ENCODE measurements at places on chromosomes 13 and 19. TPM values are rescaled to one million over a fixed set of nuclear protein-coding genes. Genes with fewer than 3 reads are reported as not detected.

Gene ZNF426
- total RNA-seq: 15.8 TPM

DNA sequence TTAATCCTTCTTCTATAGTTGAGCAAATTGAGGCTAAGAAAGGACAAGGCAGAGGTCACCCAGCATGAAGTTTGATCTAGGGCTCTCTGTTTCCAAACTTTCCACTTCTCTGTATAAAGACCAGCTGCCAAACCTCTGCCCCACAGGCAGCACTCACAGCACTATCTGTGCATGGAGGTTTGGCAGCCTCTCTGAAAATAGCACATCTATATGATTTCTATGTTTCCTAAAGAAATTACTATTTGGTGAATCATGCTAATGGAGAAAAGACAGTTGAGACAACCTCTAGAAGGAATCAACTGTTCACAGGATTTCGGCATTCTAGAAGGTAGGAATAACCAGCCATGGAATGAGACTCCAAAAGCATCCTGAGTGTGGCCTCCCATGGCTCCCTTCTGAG lies 554.5 kb downstream of the IRS2 start:
- no peaks in the 10 kb centered on the region for H3K36me3 ChIP-seq
- DNase-seq: no peak
- no peaks in the 10 kb centered on the region for H3K27me3 ChIP-seq
- no peak overlapping the region for H3K27ac ChIP-seq

Gene TUBA3C
- not detected for total RNA-seq

- no peaks in the 10 kb centered on the region for H3K36me3 ChIP-seq
- H3K27me3 ChIP-seq: no peaks in the 10 kb centered on the region
- no peak overlapping the region for H3K4me3 ChIP-seq
- no peak overlapping the region for H3K27ac ChIP-seq
- no peaks in the 10 kb centered on the region for H3K4me1 ChIP-seq
These were observed 4.8 kb downstream of the TSKS start for GRCh38 chr19:49758292-49758691.

- no peak overlapping the region for H3K27ac ChIP-seq
- H3K4me1 ChIP-seq: no peaks in the 10 kb centered on the region
- H3K36me3 ChIP-seq: no peaks in the 10 kb centered on the region
- DNase-seq: no peak
- H3K4me3 ChIP-seq: no peak overlapping the region
- no peaks in the 10 kb centered on the region for H3K27me3 ChIP-seq
These were observed 12.7 kb upstream of the FREM2 start for GRCh38 chr13:38674208-38674607.

DNA sequence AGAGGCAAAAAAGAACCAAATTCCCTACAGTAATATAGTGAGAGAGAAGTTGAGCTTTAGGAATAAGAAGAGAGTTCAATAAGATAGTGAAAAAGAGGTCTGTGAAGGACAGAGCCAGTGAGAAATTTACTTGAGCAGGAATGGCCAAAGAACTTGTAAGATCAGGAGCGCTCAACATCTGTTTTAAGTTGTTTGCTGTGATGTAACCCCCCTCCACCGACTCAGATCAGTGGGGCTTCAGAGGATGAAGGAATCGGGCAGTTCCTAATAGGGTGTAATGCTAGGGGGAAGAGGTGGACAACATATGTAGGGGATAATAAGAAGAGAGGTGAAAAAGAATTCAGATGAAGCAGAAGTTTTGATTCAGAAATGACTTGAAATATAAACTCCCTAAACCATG lies 85.3 kb upstream of the FNDC3A start:
- no peaks in the 10 kb centered on the region for H3K4me1 ChIP-seq
- no peaks in the 10 kb centered on the region for H3K27me3 ChIP-seq
- no peak overlapping the region for H3K27ac ChIP-seq
- no peaks in the 10 kb centered on the region for H3K36me3 ChIP-seq

DNA sequence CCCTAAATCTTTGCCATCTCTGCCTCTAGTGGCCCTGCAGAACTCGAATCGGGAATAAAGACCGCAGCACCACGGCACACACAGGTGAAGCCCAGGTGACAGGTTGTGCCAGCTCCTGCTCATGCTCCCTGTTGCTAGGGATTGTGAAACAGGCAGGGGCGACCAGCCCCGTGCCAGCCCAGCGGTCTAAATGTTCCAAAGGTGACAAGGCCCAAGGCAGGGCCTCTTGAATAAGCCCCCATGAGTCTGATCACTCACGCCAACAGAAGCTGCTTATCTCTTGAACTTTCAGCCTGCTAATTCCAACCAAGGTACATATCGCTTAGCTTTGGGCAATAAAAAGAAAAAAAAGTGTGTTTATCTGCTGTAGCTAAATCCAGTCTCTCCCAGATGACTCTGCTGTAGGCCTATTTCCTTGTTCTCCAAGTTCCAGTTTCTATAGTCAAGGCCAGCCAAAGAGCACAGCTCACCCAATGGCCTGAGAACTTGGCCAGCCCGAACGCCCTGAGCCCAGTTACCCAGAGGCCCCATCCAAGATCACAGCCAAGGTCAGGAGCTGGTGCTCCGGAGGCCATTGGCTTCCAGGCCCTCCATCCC lies 191.1 kb upstream of the GPR12 start:
- DNase-seq: no peak
- no peaks in the 10 kb centered on the region for H3K4me1 ChIP-seq
- H3K27me3 ChIP-seq: no peaks in the 10 kb centered on the region
- no peak overlapping the region for H3K4me3 ChIP-seq
- no peaks in the 10 kb centered on the region for H3K36me3 ChIP-seq

GRCh38 chr19:41872775-41873647 lies 4.1 kb upstream of the CD79A start:
- peak; percentile 72 for DNase-seq
- peaks cover 91% of the 10 kb centered on the region for H3K4me1 ChIP-seq
- H3K27ac ChIP-seq: peak overlapping the region; percentile 74
- H3K36me3 ChIP-seq: peaks cover 10% of the 10 kb centered on the region

DNA sequence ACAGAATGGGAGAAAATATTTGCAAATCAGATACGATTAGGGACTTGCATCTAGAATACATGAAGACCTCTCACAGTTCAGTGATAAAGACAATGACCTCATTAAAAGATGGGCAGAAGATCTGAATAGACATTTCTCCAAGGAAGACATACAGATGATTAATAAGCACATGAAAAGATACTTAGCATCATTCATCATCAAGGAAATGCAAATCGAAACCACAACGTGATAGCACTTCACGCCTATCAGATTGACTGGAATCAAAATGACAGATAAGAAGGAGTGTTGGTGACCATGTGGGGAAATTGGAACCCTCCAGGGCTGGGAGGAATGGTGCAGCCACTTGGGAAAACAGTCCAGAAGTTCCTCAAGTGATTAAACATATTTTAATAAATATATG lies 25.8 kb downstream of the CFAP97D2 start:
- no peaks in the 10 kb centered on the region for H3K36me3 ChIP-seq
- H3K4me1 ChIP-seq: peaks cover 16% of the 10 kb centered on the region
- no peak for DNase-seq
- H3K4me3 ChIP-seq: no peak overlapping the region
- H3K27me3 ChIP-seq: no peaks in the 10 kb centered on the region
- H3K27ac ChIP-seq: no peak overlapping the region

Gene PSPN
- total RNA-seq: 3.5 TPM

Gene ACP4
- total RNA-seq: not detected

Gene KIR3DL1
- not detected for total RNA-seq

DNA sequence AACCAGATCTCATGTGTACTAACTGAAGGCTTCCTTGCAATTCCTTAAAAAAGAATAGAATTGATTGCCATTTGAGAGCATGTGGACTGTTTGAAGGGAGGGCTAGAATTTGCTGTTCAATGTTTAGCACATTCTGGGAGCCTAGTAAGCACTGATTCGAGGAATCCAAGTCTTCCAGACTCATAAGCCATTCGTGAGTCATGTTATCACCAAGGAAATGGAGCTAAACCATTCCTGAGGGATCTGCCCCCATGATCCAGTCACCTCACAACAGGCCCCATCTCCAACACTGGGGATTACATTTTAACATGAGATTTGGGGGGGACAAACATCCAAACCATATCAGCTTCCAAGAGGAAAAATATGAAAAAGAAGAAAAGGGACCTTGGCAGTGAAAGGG lies 276.4 kb downstream of the KCNRG start:
- H3K4me1 ChIP-seq: no peaks in the 10 kb centered on the region
- H3K27ac ChIP-seq: no peak overlapping the region
- no peaks in the 10 kb centered on the region for H3K36me3 ChIP-seq
- H3K4me3 ChIP-seq: no peak overlapping the region
- no peak for DNase-seq

DNA sequence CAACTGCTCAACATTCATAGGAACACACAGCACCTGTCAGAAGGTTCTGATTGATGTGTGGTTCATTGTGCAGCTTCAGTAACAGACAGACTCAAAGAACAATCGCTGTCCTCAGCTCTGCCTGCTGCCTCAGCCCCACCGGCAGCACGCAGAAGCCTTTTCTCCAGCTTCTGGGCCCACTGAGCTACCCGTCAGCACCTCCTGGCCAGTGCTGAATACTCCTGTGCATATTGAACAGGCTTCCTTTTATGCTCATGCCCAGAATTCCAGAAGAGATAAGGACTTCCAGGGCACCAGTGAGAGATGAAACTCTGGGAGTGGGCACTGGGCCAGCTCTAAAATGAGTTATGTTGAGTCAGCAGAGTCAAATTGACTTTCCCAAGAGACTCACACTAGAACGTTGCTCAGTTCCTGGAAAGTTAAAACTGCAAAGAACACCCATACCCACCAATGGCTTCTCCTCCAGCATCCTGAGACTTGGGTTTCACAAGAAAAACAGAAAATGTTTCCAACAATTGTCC lies 119.3 kb downstream of the COL4A1 start:
- no peaks in the 10 kb centered on the region for H3K27me3 ChIP-seq
- no peaks in the 10 kb centered on the region for H3K36me3 ChIP-seq
- DNase-seq: no peak
- H3K27ac ChIP-seq: no peak overlapping the region
- H3K4me1 ChIP-seq: no peaks in the 10 kb centered on the region

Gene THAP8
- 2.2 TPM for total RNA-seq

DNA sequence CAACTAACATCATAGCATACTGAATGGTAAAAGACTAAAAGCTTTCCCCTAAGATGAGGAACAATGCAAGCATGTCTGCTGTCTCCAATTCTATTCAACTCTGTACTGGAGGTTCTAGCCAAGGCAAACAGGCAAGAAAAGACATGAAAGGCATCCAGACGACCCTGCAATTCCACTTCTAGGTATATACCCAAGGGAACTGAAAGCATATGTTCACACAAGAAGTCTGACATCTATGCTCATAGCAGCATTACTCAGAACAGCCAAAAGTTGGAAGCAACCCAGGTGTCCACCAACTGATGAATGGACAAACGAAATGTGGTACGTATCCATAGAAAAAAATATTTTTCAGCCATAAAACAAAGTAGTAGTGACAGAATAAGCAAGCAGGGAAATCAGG lies 39.1 kb downstream of the PEPD start:
- H3K4me3 ChIP-seq: no peak overlapping the region
- H3K27me3 ChIP-seq: no peaks in the 10 kb centered on the region
- no peaks in the 10 kb centered on the region for H3K4me1 ChIP-seq
- H3K36me3 ChIP-seq: peaks cover 9% of the 10 kb centered on the region
- no peak overlapping the region for H3K27ac ChIP-seq

Gene TNFSF13B
- total RNA-seq: 9.1 TPM

Gene KIR2DL3
- total RNA-seq: not detected

- H3K27ac ChIP-seq: no peak overlapping the region
- H3K36me3 ChIP-seq: no peaks in the 10 kb centered on the region
- H3K27me3 ChIP-seq: no peaks in the 10 kb centered on the region
- H3K4me1 ChIP-seq: no peaks in the 10 kb centered on the region
- no peak overlapping the region for H3K4me3 ChIP-seq
These were observed 553.1 kb downstream of the IRS2 start for GRCh38 chr13:109233293-109233692.

DNA sequence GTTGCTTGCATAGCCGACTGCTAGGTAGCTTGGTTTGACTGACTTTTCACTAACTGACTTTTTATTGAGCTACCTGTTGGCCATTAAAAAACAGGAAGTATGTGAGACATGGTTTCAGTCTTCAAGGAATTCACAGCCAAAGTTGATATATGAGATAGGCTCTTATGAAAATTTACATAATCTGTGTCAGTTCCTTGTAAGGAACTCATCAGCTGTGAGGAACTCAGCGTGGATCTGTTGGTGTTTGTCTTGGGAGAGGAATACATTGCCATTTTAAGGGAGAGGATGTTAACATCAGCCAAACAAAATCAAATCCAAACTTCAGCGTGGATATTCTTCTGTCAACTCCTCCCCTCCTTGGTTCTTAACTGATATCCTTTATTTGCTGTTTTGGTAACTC lies 2.0 kb downstream of the RNF113B start:
- no peaks in the 10 kb centered on the region for H3K36me3 ChIP-seq
- H3K4me1 ChIP-seq: no peaks in the 10 kb centered on the region
- H3K27me3 ChIP-seq: no peaks in the 10 kb centered on the region
- no peak overlapping the region for H3K4me3 ChIP-seq
- DNase-seq: no peak

Gene FBXL12
- 34.0 TPM for total RNA-seq

Gene ZNF681
- 1.8 TPM for total RNA-seq

DNA sequence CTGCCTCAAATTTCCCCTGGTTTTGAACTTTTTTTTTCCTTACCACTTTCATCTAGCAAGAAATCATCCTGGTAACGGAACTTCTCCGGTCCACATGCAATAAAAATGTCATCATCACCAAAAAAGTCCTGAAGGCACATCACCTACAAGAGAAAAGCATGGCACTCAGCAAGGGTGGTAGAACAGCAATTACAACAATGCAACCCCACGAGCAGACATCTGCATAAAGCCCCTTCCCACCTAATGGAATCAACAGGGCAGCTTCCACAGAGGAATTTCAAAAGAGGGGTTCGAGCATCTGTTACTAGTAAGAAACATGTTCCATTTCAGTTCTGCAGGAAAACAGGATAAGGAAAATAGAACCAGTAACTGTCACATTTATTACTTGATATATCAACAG lies 183.9 kb downstream of the DCLK1 start:
- H3K36me3 ChIP-seq: no peaks in the 10 kb centered on the region
- H3K27me3 ChIP-seq: no peaks in the 10 kb centered on the region
- no peak for DNase-seq
- no peak overlapping the region for H3K4me3 ChIP-seq
- H3K27ac ChIP-seq: no peak overlapping the region
- no peaks in the 10 kb centered on the region for H3K4me1 ChIP-seq

- no peak for DNase-seq
- no peaks in the 10 kb centered on the region for H3K27me3 ChIP-seq
- H3K4me3 ChIP-seq: no peak overlapping the region
- no peaks in the 10 kb centered on the region for H3K36me3 ChIP-seq
These were observed 94.3 kb upstream of the IRS2 start for GRCh38 chr13:109880371-109881346.

DNA sequence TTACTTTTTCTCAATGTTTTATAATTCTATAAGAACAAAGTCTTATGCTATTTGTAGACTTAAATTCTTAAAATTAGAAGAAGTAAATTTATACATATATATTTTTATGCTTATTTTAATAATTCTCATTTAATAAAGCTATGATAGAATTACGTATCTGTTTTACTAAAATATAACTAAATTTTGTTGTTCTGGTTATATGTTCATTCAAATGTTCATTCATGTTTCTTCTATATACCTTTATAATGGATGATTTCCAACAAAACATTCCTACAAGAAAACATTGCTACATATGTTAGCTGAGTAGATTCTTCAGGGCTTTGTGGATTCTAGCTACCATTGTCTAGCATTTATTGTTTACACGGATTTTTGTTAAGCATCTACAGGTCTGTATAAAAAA lies 634.3 kb upstream of the PCDH20 start:
- no peaks in the 10 kb centered on the region for H3K27me3 ChIP-seq
- no peaks in the 10 kb centered on the region for H3K4me1 ChIP-seq

- no peak overlapping the region for H3K4me3 ChIP-seq
- H3K4me1 ChIP-seq: no peaks in the 10 kb centered on the region
- no peak for DNase-seq
These were observed 6.7 kb downstream of the MLLT1 start for GRCh38 chr19:6272913-6273600.

- no peak for DNase-seq
- H3K27me3 ChIP-seq: no peaks in the 10 kb centered on the region
- no peak overlapping the region for H3K27ac ChIP-seq
- no peaks in the 10 kb centered on the region for H3K36me3 ChIP-seq
- H3K4me3 ChIP-seq: no peak overlapping the region
These were observed 131.3 kb downstream of the URI1 start for GRCh38 chr19:30073152-30074000.

Measured in naive thymus-derived CD4-positive, alpha-beta T cell (primary cell).